Esophagus muscularis mucosa (tissue), 4 donors: ENCODE measurements at places on chromosomes 11 and 22. TPM values are rescaled to one million over a fixed set of nuclear protein-coding genes. Genes with fewer than 3 reads are reported as not detected.

AMBRA1 gene
- total RNA-seq: 27.9 TPM

TPBGL gene
- total RNA-seq: 0.40 TPM

SCUBE1 gene
- total RNA-seq: 81.9 TPM

DNA sequence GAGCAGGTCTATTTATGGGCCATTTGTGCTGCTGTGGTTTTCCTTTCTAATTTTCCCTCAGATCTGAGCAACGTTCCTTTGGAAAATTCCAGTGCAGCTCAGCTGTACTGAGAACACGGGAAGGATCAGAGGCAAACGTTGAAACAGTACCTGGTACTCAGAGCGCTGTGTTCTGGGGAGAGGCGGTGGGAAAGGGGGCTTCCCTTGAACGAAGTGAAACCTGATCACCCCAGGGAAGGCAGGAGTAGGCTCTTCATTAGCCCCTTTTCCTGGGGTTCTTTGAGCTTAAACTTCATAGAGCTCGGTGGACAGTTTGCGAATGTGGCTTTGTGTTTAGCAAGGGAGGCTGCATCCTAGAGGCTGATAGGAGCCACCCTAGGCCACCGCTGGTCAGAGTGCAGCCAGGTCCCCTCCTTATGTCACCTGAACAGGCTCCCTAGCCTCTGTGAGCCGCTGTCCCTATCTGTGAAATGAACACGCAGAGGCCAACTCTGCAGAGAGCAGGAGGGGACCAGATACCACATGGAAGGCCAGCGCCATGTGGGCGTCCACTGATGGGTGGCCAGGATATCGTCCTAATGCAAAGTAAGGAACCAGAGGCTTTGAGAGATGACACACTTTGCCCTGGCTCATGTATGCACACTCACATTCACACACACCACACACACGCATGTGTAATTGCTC lies 1464.8 kb downstream of the BRD1 start:
- DNase-seq: no peak

DNA sequence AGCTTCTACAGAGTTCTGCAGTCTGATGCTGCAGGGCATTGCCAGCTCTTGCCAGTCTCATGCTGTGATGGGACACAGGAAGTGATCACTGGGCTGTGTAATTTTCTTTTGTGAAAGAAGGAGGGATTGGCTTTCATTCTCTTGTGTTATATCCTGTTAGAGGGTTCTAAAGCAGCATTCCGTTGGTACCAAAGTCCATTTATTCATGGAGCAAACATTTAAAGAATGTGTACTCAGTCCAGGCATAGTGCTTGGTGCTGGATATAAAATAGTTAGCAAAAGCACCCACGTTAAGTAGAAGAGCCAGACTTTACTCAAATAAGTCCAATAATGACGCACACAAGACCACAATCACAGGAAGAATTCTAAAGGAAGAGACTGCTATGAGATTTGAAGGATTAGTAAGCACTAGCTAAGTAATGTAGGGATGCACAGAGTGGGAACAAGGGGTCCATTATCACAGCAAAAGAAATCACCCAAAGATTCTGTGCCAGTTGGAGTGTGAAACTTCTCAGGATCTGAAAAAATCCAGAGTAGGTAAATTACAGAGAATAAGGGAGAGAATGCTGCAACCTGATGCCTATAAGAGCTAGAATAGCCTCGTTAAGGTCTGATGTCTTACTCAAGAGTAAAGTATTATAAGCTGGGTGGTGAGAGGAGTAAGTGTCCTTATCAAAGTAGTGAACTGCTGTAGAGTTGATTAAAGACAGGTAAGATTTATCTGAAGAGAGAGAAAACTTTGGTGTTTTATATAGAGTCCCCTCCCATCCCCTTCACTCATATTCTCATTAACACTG lies 728.3 kb downstream of the METTL15 start:
- DNase-seq: no peak

GRCh38 chr11:420054-420910 lies 5.5 kb upstream of the SIGIRR start:
- no peak for DNase-seq

- no peak for DNase-seq
Measured at GRCh38 chr11:119983240-119983732, 154.6 kb downstream of the TRIM29 start.

DNA sequence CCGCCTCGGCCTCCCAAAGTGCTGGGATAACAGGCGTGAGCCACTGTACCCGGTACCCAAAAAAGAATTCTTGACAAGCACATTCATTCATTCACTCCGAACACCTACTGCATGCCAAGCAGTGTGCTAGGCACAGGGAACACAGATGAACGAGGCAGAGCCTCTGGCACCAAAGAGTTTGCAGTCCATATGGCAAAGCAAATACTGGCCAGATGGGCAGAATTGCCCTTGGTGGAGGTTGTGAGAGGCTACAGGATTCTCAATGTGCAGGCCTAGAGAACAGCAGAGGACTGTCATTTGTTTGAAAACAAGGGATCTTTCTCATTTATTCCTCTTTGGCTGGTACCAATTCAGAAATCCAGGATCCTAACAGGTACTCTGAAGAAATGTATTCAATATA lies 27.5 kb upstream of the MTCH2 start:
- DNase-seq: no peak

DNA sequence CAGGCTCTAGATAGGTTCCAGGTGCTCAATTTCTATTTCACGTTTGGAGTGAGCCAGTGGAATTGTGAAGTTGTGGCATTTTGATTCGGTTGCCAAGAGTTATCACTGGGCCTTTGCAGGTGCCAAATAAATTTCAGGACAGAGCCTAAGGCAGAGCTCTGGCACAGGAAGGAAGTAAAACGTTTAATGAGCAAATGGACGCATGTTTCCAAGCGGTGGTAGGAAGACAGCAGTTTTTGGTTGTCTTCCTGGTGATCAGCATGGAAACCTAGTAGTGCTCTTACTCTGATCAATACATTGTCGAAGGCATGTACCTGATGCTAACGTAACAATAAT lies 452 bp downstream of the BIRC3 start:
- no peak for DNase-seq

DNA sequence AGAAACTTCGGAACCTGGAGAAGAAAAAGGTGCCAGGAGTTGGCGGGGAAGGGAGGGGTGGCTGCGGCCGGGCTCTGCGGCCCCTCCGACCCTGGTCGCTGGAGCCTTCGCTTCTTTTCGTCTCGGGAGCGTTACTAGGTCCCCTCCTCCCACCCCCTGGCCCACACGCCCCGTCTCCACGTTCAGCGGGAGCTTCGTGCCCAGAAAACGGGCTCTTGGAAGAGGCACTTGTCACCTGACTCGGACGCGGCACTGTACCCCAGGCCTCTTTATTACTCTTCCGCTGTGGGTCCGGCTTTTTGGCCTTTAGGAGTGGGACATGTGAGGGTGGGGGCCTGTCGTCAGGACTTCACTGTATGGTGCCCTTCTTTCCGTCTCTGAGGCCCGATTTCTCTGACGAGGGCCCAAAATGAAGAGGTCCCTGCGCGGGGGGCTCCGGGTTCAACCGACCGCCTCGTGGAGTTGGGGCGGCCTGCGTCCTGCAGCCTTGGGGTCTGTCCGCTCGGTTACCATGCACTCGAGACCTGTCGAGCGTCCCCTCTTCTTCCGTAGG lies 1.2 kb downstream of the CAPRIN1 start:
- DNase-seq: no peak

GRCh38 chr22:50272044-50272802 lies 2.0 kb upstream of the MAPK11 start:
- no peak for DNase-seq

DNA sequence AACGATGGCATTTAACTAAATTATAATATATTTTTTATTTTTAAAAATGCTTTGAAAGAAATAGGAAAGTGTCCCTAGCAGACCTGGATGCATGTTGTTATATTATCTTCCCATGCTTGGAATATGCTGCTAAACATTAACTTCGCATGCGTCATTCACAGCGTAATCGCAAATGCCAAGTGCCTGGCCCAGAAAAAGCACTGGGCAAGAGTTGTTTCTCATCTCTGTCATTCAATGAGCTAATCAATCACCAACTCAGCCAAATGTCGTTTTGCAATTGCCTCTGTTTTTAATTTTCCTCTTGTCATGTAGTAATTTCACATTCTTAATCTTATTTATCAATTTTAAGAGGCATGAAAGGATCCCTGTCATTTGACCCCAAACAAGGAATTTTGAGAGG lies 1421.9 kb downstream of the BRD1 start:
- no peak for DNase-seq

DNA sequence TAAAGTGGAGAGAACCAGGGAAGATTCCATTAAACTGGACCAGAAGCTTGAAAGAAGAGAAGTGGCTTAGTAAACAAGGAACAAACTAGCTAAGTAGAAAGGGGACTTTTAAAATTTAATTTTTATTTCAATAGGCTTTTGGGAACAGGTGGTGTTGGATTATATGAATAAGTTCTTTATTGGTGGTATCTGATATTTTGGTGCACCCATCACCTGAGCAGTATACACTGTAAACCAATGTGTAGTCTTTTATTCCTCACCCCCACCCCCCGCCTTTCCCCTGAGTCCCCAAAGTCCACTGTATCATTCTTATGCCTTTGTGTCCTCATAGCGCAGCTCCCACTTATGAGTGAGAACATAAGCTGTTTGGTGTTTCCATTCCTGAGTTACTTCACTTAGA lies 7.4 kb downstream of the ACAT1 start:
- no peak for DNase-seq

- no peak for DNase-seq
Measured at GRCh38 chr11:27619039-27619574, 81.1 kb downstream of the BDNF start.

- no peak for DNase-seq
Measured at GRCh38 chr11:6353367-6353987, 33.2 kb upstream of the CAVIN3 start.

GRCh38 chr22:40030758-40031095 lies 36.0 kb downstream of the FAM83F start:
- DNase-seq: no peak

DNA sequence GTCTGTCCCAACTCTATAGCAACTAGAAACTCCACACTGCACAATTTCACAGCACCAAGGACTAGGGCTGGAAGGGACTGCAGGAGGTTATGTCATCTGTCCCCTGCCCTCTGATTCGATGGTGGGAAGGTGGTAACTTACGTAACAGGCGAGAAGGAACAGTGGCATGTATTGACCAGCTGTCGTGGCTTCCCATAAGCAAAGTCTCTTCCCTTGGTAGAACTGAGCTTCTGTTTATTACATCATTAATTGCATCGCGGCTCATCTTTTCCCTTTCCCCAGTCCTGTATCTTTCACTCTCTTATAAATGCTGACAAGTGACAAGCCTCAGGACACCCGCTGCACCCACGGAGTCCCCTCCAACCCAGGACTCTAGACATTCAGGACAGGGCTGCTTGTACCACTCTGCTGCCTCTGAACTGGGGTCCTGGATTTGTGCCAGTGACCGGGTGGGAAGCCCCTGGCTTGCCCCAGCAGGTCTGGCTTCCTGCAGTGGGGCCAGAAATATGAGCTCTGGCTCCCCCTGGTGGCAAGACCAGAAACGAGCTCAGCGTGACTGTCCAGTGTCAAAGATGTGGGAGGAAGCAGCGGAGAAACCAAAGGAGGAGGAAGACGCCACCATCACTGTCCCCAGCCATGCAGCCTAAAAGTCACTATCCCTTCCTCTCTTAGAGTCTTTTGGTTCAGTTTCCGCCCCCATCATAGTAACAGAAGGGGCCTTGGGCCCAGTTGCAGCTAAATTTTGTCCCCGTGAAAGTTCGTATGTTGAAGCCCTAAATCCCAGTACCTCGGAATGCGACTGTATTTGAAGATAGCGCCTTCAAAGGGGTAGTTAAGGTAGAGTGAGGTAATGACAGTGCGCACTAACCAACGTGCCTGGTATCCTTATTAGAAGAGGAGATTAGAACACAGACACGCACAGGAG lies 84.5 kb downstream of the ISX start:
- DNase-seq: no peak

GRCh38 chr22:44947049-44947448 lies 62.8 kb downstream of the PHF21B start:
- DNase-seq: no peak

- no peak for DNase-seq
Measured at GRCh38 chr11:27354359-27354965, 8.6 kb downstream of the CCDC34 start.

DNA sequence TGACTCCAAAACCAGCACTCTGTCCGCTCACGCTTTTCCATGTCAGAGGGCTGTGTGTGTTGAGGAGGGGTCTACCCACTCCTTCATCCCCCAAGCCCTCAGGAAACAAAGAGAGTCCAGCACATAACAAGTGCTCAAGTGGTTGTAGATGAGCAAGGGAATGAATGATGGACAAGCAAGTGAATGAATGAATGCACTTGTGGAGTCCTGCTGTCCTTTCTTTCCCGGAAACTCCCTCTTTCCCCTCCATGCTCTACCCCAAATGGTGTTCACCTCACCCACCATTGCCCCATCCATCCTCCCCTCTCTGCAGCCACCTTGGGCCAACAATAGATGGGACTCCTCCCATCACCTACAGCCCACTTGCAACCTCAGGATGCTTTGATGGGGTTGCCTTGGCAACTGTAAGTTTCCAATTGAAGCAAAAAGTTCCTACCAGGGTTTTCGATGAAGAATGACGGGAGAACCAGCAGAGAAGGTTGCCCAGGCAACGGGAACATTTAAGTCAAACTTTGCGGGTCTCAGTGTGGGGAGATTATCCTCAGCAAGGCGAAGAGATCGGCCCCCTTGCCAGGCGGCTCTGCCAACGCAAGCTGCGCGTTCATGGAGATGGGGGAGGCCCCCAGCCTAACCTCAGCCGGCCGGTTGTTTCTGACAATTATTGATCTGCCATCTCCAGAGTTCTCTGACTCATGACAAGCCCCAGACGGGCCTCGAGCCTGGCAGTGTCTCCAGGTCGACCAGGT lies 51.1 kb downstream of the MCM5 start:
- DNase-seq: no peak

DNA sequence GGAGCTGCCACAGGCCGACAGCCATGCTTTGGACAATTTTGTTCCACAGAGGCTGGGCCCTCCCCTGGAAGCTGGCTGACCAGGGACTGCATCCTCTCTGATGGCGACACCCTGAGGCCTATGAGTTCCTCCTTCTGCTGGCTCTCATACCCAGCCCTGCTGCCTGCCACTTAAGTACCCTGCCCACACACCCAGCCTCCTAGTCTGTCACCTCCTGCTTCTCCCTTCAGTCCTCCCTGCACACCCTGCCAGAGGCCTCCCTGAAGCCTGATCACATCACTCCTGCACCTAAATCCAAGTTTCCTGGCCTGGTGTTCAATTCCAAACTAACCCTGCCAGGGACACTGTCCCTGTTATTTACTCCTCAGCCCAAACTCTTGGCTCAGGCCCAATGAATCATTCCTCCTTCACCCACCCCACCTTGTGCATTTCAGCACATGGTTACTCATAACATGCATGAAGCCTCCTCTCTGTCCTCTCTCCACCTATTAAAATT lies 136.7 kb upstream of the NECTIN1 start:
- no peak for DNase-seq
